ENCODE measurements at places on chromosomes 12 and 14. TPM values are rescaled to one million over a fixed set of nuclear protein-coding genes. Genes with fewer than 3 reads are reported as not detected.

DNA sequence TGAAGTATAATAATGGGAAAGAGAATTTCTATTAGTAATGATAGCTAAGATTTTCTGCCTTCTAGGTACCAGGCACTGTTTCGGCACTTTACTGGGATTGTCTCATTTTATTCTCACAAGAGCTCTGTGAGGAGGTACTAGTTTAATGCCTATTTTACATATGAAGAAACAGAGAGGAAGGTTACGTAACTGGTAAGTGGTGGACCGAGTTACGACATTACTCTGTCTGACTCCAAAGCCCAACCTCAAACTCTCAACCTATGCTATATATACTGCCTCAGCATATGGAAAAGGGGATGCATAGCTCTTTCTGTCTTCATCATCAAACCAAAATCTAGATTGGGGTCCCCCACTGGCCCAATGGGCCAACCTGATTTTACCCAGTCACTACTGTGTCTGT is 133.5 kb downstream of the KTN1 start:
- no peak for DNase-seq

DNA sequence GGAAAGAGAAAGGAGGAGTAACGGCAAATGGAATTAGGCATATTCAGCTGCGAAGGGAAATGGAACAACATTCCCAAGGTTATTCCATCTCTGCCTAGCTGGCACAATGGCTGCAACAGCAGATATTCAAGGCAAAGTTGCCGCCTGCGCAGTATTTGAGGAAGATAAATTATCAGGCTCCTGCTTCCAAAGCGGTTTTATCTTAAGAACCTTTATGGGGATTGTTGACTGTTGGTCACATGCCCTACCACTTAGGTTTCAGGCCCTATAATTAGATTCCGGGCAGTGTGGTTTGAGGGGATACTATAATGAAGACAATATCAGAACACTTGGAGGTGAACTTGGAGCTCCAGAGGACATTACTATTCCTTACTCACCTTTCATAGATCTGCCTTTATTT is 99.7 kb downstream of the FGD4 start:
- no peak for DNase-seq

DNA sequence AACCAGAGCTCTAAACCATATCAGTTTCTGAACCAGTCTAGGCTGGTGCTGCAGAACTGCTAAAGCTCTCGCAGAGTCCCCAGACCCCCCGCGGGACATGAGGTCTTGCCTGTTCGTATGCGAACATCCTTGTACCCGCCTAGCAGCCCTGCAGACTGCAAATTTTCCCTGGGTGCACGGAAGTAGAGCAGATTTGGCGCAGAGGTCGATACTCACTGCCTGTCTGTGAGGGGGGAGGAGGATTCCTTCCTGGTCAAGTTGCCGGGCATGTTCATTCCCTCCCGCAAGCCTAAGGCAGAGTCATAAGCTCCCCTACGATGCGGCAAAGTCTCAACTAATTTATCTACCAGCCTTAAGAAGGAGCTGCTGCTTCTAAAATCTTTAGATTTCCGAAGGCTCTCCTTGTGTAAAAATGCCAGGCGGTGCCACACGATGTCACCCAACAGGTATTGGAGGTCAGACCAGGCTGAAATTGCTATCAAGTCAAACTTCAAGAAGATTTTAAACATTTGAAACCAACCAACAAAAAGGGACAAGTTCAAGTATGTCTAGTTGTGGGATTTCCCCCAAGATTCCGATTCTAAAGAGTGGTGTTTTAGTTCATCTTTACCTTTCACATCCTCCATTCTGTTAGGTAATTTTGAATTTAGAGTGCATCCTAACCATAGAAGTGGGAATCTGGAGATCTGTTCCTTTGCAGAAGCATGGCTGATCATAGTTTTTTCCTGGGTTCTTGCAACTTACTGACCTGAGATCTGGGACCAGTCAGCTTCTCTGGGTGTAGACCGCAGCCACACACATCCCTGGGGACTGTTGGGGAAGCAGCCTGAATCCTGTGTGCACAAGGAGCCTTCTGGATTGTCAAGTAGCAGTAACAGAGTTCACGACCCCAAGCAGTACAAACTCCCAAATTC is 1.6 kb upstream of the PAX9 start:
- no peak for DNase-seq

DNA sequence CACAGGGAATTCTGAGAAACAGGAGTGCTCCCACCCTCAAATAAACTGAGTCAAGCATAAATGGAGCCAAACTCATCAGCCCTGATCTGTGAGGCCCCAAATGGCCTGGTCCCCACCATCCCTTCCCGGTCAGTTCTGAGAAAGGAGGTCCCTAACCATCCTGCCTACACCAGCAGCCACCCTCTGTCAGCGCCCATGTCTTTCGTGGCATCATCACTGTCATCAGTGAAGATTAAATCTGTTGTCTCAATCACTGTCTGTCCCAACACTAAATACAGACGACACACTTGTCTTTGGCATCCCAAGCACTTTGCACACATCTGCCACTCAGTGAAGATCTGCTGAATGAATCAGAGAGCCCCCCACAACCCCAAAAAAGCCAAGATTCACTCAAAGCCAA is 22.4 kb downstream of the VPS37B start:
- DNase-seq: no peak

GRCh38 chr12:34405286-34406227 is 383.3 kb downstream of the ALG10 start:
- DNase-seq: no peak

DNA sequence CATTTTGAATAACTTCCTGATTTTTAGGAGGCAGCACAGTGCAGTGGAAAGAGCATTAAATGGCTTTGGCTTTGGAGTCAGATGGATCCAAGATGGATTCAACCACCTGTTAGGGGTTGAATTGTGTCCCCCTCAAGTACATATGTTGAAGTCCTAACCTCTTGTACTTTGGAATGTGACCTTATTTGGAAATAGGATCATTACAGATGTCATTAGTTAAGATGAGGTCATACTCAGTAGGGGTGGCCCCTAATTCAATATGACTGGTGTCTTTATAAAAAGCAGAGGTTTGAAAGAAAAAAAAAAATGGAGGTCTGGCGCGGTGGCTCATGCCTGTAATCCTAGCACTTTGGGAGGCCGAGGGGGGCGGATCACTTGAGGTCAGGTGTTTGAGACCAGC is 18.8 kb downstream of the ATP5MC2 start:
- no peak for DNase-seq

DNA sequence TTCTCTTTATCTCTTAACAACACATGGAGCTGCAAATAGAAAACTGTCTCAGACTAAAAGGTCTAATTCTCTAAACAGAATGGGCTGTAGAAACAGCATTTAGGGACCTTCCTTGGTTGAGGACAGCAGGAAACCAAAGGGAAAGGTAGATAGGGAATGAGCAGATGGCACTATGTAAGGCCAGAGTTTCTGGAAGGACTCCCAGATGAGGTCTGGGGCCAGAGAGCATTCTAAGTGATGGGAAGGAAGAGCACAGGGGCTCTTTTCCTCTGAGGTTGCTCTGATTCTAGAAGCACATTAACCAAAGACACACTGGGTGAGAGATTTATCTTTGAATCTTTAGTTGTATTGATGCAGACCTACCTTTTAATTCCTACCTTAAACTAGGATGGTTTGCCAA is 79.4 kb downstream of the TPH2 start:
- no peak for DNase-seq

- no peak for DNase-seq
Observed at GRCh38 chr14:80560800-80561657, 349.7 kb upstream of the DIO2 start.

- DNase-seq: no peak
Observed at GRCh38 chr14:93493054-93493453, 62.3 kb downstream of the UNC79 start.

GRCh38 chr14:34302654-34303053 is 159.4 kb downstream of the SPTSSA start:
- DNase-seq: no peak

The CPM gene
- 2.8 TPM for total RNA-seq

All from foreskin keratinocyte (primary cell).